SJCRH30 (cell line): ENCODE measurements at places on chromosomes 5 and 9. TPM values are rescaled to one million over a fixed set of nuclear protein-coding genes. Genes with fewer than 3 reads are reported as not detected.

ANKRD18B gene
- total RNA-seq, result 13.3 and 23.4 TPM in 2 replicates

- peaks cover 2% of the 10 kb centered on the region; the same call in 1 of the 2 replicates for H3K4me1 ChIP-seq
- H3K27me3 ChIP-seq, result no peaks in the 10 kb centered on the region
- H3K36me3 ChIP-seq, result no peaks in the 10 kb centered on the region
- no peak overlapping the region for H3K27ac ChIP-seq
These were observed 61.0 kb downstream of the C5 start for GRCh38 chr9:120989065-120989464.

MCCC2 gene
- total RNA-seq, result 59.4 and 61.5 TPM in 2 replicates

- H3K4me1 ChIP-seq, result no peaks in the 10 kb centered on the region
- no peak overlapping the region for H3K27ac ChIP-seq
- no peaks in the 10 kb centered on the region for H3K36me3 ChIP-seq
- DNase-seq, result no peak
- H3K4me3 ChIP-seq, result no peak overlapping the region
These were observed 1.4 kb upstream of the KIF12 start for GRCh38 chr9:114100536-114100935.

DNA sequence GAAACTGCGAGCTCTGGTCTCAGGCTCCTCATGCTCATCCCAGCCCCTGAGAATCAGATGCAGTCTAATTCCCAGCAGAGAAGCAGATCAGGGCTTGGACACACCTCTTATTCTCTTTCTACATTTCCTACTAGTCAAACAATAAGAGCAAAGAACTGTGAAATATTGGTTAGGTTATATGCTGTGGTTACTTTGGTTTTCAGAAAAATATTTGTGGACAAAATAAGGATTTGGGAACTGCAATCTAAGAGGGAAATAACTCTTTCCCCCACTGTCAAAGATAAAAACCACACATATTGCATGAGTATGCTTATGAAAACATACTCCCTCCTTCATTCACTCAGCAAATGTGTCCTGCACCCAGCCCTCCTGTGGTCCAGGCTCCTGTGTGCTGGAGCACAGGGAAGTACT lies 164.5 kb upstream of the S1PR3 start:
- no peak overlapping the region for H3K4me3 ChIP-seq
- no peak overlapping the region for H3K27ac ChIP-seq
- 0 out of 2 replicates have a peak, but pooled peaks cover 3% of the 10 kb centered on the region for H3K27me3 ChIP-seq
- H3K4me1 ChIP-seq, result no peaks in the 10 kb centered on the region
- no peak for DNase-seq

GNA14 gene
- not detected in 2 replicates for total RNA-seq

- H3K4me3 ChIP-seq, result no peak overlapping the region
- H3K27me3 ChIP-seq, result peaks cover 10% of the 10 kb centered on the region
- no peak overlapping the region for H3K27ac ChIP-seq
- no peaks in the 10 kb centered on the region for H3K4me1 ChIP-seq
- no peaks in the 10 kb centered on the region for H3K36me3 ChIP-seq
These were observed 69.5 kb upstream of the HAND1 start for GRCh38 chr5:154547551-154547950.

- no peaks in the 10 kb centered on the region for H3K36me3 ChIP-seq
- no peak for DNase-seq
- no peaks in the 10 kb centered on the region for H3K27me3 ChIP-seq
- peaks cover 21% of the 10 kb centered on the region; the same call in 1 of the 2 replicates for H3K4me1 ChIP-seq
These were observed 151.1 kb upstream of the CDKN2B start for GRCh38 chr9:22160221-22160620.

DNA sequence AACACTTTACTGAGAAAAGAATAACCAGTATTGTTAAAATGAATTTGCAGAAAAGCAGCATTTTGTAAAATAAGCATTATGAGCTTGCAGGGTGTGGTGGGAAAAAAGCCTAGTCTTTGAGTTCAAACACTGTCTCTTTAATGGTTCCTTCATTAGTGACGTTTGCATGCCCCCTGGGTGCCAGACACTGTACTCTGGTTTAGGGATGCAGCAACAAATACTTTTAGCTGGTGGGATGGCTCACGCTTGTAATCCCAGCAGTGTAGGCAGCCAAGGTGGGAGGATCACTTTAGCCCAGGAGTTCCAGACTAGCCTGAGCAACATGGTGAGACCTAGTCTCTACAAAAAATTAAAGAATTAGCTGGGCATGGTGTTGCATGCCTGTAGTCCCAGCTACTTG lies 62.3 kb downstream of the MAST4 start:
- no peaks in the 10 kb centered on the region for H3K27me3 ChIP-seq
- H3K36me3 ChIP-seq, result no peaks in the 10 kb centered on the region
- H3K27ac ChIP-seq, result no peak overlapping the region

DNA sequence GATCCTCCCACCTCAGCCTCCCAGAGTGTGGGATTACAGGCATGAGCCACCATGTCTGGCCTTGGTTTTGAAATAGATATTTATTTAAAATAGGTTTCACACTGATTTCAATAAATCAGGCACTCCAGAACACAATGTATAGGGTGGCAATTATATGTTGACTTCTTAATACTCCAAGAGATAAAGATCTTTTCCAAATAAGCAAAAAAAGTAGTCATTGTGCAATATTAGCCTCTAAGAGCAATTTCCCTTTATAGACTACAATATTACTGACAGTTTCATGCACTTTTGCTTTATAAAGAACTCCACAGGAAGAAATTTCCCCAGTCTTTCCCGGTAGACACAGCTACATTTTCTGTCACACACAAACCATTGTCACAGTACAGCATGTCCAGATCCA lies 23.4 kb upstream of the RUFY1 start:
- no peak overlapping the region for H3K27ac ChIP-seq
- H3K27me3 ChIP-seq, result no peaks in the 10 kb centered on the region
- no peak for DNase-seq
- H3K36me3 ChIP-seq, result no peaks in the 10 kb centered on the region

DNA sequence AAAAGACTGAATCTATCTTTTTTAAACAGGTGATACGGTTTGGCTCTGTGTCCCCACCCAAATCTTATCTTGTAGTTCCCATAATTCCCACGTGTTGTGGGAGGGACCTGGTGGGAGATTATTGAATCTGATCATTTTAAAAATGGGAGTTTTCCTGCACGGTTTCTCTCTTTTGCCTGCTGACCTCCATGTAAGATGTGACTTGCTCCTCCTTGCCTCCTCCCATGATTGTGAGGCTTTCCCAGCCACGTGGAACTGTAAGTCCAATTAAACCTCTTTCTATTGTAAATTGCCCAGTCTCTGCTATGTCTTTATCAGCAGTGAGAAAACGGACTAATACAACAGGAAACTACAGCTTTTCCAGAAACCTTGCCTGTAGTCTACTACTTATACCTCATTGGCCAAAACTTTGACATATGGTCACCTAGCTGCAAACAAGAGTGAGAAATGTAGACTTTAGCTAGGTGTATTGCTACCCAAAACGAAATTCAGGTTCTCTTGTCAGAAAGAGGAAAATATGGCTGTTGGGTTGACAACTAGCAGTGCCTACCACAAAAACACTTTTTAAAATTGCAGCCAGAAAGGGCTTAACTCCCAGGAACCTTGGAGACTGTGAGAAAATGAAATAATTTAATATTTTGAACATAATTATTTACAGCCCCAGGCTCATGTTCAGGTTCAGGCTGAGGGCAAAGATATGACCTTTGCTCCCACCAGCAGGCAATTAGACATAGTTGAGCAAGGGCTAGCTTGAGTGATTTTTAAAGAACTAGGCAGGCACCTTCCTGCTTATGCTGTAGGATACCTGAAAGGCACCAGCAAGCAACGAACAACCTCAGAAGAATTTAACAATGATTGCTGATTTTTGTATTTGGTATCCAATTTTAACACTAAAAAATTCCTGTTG lies 7.4 kb upstream of the AGGF1 start:
- no peaks in the 10 kb centered on the region for H3K36me3 ChIP-seq
- no peak for DNase-seq
- H3K27ac ChIP-seq, result no peak overlapping the region
- H3K27me3 ChIP-seq, result no peaks in the 10 kb centered on the region
- H3K4me1 ChIP-seq, result no peaks in the 10 kb centered on the region
- H3K4me3 ChIP-seq, result no peak overlapping the region
